ENCODE measurements at places on chromosomes 4 and X. TPM values are rescaled to one million over a fixed set of nuclear protein-coding genes. Genes with fewer than 3 reads are reported as not detected.

DNA sequence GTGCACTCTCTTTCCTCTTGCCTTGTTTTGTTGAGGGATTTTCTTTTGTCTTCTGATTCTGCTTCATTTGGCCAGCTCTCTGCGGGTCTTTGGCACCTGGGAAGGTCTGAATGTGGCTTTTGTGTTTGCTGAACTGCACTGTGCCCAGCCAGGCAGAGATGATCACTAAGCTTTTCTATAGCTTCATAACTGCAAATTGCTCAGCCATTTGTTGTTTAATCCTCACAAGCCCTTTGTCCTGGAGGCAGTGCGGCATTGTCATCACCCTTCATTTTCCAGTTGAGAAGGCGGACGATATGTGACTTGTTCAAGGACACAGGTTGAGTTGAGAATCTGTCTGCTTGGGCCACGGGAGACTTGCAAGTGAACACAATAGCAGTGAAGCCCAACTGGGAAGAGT, 46.0 kb upstream of the SFRP2 start:
- DNase-seq = no peak

- DNase-seq = no peak
Observed at GRCh38 chr4:55982976-55983375, 34.2 kb downstream of the CEP135 start.

DNA sequence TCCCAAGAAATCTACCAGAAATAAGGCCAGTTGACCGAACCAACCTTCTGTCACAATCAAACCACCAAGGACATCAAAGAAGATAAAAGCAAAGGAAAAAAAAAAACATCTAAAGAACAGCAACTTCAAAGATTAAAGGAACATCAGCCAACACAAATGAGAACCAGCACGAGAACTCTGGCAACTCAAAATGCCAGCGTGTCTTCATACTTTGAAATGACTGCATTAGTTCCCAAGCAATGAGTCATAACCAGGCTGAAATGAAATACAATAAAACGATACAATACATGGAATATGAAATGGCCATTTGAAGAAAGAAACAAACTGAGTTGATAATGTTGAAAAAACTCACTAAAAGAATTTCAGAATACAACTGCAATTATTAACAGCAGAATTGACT, 611.6 kb upstream of the GRIA3 start:
- no peak for DNase-seq

DNA sequence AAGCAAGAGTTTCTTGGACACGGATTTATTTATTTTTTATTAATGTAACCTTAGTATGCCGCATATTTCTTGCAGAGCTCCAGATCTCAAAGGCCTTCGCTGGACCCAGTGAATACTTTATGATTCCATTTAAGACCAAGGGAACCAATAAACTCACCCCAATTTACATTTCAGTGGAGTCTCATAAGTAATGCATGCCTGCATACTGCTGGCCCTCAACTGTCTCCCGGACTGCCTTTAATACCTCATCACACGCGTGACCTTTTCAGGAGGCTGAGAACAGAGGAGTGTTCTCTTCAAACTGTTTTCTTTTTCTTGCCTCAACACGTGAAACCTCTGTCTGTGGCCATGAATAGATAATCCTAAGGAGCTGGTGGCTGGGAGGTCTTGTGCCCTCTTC, 240.9 kb downstream of the STIM2 start:
- no peak for DNase-seq

The GYPE gene
- 0.64 TPM for total RNA-seq

Data from fibroblast of villous mesenchyme (primary cell).